ENCODE measurements at places on chromosomes 16 and 17.
A peak's percentile ranks its signal among the peaks of the same experiment; 100 is the strongest.

DNA sequence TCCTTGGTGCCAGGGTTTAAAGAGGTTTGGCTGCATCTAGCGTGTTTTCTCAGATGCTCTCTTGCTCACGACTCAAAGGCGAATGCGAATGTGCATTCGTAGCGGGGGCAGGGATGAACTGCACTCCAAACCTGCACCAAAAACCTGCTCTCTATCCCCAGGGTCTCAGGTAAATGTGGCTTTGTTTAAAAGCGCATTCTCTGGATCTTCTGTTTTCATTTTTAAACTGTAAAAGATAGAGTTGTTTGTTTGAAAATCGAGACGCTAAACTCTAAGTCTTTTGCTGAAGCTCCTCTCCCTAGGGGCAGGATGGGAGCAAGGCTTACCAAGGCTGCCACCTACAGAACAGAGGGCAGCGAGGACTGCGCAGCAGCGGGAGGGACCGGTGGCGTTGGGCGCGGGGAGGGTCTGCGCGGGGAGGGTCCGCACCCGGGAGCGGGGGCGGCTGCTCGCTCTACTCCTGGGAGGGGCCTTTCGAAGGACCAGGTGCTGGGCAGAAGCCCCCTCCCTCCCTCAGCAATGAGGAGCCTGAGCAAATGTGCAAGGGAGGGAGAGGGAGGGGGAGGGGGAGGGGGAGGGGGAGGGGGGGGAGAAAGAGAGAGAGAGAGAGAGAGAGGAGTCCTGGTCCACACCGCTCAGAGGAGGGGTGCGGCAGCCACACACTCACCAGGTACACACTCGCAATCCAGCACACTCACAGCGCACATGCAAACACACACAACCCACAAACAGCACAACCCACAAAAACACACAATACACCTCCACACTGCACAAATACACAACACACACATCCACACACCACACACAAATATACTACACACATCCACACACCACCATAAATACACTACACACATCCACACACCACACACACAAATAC lies 142.8 kb downstream of the GRIN2A start:
- peak; percentile 72 for DNase-seq

GRCh38 chr16:50247123-50247905 lies 19.0 kb upstream of the ADCY7 start:
- no peak for DNase-seq

- DNase-seq = no peak
These were observed 204.1 kb upstream of the NLRP1 start for GRCh38 chr17:5788266-5788900.

GRCh38 chr17:49571283-49571682 lies 4.4 kb upstream of the NXPH3 start:
- DNase-seq = no peak

GRCh38 chr17:81288715-81289114 lies 6.4 kb downstream of the SLC38A10 start:
- no peak for DNase-seq

GRCh38 chr17:27664606-27664965 lies 33.6 kb downstream of the LGALS9 start:
- no peak for DNase-seq

DNA sequence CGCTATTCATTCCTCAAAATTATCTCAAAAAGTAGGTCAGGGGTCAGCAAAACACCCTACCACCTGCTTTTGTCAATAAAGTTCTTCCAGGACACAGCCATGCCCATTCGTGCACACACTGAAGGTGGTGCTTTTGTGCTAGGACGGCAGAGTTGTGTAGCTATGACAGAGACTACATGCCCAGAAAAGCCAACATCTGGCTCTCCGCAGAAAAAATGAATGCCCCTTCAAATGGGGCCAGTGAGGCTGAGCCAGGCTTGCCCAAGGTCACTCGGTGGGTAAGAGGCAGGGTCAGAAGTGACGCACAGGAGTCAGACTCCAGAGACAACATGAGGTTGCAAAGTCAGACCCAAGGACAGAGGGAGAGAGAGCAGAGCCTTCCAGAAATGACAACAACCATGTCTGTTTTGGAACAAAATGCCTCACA lies 200.1 kb downstream of the XYLT1 start:
- no peak for DNase-seq

DNA sequence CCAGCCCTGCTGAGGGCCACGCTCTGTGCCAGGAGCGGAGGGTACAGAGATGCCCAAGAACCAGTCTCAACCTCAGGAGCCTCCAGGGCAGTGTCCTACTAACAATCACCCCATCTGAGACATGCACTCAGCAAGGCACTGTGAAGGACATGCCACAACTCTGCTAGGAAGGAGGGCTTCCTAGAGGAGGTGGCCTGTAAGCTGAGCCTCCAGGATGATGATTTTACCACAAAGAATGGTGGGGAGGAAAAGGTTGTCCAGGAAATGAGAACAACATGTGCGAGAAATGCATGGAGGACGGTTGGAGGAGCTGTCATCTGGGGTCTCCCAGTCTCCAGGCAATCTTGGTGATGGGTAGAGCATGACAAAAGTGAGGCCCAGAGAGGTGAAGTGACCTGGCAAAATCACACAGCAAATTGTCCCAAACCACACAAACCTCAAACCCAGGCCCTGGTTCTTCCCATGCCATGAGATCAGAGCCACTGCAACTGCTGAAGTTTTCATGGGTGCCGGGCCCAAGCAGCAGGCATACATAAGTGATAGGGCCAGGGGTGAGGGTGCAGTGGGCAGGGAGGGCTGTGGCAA lies 30.5 kb downstream of the CNGB1 start:
- DNase-seq = no peak

DNA sequence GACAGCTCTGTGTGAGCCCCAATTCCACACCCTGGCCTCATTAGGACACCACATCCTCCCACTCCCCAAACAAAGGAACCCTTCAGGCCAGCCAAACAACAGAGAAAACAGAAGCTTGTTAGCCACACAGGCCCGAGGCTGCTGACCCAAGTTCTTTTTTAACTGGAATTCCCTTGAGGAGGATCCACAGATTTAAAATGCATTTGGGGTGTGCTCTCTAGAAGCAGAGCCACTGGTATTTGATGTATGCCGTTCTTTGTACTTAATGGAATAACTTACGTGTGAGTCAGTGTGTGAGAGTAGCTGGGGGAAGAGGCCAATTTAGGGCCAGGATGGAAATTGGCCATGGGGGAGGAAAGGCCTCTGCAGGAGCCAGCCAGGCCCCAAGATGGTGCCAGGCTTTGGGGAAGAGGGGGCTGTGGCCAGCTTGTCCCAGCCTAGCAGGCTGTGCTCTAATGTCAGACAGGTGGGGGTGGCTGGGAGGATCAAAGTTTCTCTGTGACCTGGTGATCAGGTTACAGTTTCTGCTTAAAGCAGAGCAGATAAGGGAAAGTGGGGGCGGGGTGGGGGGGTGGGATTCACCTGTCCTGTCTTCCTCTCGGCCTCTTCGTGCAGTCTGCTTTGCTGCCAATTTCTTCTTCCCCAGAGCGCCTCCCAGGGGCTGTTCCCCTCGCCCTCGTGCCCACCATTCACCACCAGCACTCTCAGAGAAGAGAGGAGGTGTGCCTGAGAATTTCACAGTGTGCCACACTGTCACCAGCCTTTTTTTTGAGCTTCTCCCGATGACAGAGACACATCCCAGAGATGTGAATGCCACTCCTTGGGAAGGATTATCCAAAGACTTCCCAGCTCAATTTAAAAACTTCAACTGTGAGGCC lies 50.8 kb downstream of the TOM1L2 start:
- DNase-seq = peak; percentile 99

DNA sequence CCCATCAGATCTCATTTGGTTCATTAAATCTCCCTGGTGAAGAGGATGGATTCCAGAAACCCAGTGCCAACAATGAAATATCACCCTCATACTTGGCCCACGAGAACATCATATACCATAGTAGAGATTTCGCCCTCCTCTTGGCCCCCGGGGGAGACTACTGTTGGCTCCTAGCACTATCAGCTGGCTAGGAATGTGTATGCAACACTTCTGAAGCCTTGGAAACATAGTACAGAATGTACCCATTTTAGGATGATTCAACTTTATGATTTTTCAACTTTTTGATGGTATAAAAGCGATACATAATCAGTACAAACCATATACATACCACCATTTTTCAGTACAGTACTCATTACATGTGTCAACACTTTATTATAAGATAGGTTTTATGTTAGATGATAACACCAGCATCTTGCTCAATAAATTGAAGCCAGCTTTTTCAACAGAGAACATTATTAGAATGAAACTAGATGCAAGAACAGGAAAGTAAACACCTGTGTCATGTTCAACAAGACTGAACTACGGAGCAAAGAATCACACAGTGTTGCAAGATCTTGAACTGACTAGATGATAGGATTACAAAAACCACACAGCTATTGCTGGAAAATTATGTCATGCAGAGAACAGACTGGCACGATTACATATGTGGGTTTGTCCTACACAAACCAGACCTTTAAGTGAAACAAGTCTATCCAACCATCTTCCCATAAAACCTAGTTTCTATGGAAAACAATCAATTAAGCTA lies 17.2 kb downstream of the RSL1D1 start:
- no peak for DNase-seq

DNA sequence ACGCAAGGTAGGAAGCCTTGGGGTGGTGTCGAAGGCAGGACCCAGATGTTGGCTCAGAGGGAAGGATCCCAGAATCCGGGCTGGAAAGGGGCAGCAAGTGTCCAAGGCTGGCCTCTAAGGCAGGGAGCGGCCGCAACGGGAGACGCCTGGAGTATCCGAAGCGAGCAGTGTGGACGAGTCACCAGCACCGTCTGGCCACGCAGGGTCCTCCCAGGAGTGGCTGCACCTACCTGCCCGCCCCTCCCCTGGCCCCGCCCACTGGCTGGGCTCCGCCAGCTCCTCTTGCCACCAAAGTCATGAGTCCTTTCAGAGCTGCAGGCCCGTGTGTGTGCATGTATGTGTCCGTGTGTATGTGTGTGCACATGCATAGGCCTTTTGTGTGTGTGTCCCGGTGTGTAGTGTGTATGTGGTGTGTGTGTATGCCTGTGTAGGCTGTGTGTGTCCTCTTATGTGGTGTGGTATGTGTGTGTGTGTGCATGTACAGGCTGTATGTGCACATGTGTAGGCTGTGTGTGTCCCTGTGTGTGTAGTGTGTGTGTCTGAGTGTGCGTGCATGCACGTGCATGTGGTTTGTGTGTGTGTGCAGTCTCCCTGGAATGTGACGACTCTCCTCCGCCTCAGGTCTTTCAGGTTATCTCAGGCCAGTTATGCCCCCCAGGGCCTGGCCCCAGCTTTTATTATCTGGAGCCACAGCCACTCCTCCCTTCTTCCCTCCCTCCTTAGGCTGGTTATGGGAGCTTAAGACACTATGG lies at the start of gene PRSS8:
Gene PRSS8 (minus strand): TSS at position 193 of the 752 bp plus-strand sequence. CDS start 229 bp downstream, outside the sequence.
- DNase-seq = peak; percentile 94

GRCh38 chr16:61887903-61888302 lies 148.3 kb downstream of the CDH8 start:
- DNase-seq = peak; percentile 96

DNA sequence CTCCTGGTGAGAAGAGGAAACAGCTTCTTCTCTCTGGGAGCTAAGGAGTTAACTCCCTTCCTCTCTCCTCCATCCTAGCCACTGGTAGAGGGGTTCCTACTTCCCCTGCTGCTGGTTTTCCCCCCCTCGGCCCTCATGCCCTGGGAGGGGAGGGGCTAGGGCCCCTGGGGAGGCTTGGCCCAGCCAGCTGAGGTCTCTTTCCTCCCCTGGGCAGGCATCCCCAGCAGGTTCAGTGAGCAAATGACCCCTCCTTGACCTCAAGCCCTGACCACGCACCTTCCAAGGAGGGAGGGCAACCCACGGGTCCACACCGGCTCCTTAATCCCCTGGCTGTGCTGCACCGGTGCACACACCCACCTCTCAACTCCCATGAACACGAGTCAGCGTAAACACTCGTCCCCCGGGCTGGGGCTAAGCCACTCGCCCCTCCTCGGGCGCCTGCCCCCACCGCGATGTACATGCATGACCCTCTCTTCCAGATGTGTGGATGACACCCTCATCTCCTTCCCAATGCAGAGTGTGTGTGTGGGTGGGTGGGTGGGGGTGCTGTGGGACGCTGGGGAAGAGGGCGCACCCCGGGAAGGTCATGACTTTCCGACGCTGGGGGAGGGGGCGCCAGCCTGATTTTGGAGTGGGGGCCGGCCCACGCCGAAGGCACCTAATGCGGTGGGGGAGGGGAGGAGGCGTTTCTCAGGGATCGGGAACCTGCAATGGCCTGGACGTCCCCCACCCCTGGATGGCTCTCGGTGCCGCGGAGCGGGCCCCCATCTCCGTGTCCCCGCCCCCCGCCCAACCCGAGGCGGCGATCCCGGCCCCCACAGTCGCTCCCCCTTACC lies 33.7 kb downstream of the SRCIN1 start:
- DNase-seq = no peak

GRCh38 chr17:48113201-48113676 lies 5.7 kb downstream of the SNX11 start:
- DNase-seq = no peak

DNA sequence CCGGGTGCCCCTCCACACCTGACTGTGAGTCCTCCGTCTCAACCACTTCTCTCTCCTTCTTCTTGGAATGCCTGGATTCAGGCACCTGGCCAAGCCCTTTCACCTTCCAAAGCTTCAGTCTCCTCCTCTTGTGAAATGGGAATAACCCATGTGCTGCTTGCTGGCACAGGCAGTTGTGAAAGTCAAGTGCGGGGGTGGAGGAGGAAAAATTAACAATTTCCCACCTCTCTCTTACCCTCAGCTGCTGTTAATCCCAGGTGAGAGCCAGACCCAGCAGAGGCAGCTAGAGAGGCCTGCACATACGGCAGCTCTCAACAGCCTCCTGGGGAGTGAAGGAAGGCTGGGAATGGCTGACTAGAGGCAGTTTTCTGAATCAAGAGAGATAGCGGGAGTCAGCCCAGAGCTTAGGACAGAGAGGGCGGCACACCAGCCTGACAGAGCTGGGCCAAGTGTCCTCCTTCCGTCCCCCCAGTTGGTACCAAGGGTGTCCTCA lies 77.9 kb upstream of the LGALS9 start:
- peak; percentile 55 for DNase-seq

GRCh38 chr16:52727849-52728248 lies 180.9 kb upstream of the TOX3 start:
- DNase-seq = no peak

- no peak for DNase-seq
These were observed 50.2 kb downstream of the AKAP1 start for GRCh38 chr17:57135026-57135788.

DNA sequence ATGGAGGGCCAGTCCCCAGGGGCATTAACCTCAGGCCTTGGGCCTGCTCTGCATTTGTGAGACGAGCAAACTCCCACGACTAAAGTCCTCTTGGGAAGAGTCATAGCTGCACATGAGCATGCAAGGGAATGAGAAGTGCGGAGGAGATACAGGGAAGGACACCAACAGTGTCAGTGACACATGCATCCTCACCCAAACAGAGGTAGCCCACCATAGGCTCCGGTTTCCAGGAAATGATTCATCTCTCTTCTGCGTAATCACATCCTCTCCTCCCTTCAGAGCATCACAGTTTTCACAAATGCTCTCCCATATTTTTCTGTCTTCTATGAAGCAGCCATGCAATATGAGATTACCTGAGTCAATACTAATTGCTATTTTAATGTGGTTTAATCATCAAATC lies 725.7 kb upstream of the GOT2 start:
- no peak for DNase-seq

Measured in islet precursor cell (in vitro differentiated cells).